ENCODE measurements at places on chromosomes 7 and 10.

- DNase-seq: no peak
Measured at GRCh38 chr7:139592801-139593461, 69.4 kb downstream of the CLEC2L start.

DNA sequence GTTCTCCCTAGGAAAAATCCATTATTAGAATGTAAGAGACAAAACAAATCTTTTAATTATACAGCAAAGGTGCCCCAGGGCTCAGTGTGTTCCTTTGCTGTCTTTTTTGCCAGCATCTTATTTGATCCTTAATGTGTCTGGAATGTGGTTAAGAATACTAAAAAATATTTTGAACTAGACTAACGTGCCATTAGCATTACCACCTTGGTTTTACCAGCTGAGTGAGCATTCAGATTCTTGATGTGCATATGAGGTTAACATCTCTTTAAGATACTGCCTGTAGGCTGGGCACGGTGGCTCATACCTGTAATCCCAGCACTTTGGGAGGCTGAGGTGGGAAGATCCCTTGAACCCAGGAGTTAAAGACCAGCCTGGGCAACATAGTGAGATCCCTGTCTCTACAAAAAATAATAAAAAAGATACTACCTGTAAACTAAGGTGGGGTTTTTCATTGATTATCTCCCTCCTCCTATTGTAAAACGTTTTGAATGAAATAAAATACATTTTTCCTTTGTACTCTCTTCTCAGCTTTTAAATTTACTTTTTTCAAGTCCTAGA, 96.6 kb downstream of the CCNY start:
- DNase-seq: no peak

GRCh38 chr7:100540073-100540723, 1.2 kb downstream of the AGFG2 start:
- DNase-seq: no peak

- no peak for DNase-seq
Measured at GRCh38 chr7:107982918-107983389, 20.0 kb downstream of the LAMB1 start.

GRCh38 chr10:128693493-128694131, 567.4 kb upstream of the MKI67 start:
- DNase-seq: no peak

- no peak for DNase-seq
Measured at GRCh38 chr7:102973096-102973802, 60.4 kb downstream of the LRRC17 start.

DNA sequence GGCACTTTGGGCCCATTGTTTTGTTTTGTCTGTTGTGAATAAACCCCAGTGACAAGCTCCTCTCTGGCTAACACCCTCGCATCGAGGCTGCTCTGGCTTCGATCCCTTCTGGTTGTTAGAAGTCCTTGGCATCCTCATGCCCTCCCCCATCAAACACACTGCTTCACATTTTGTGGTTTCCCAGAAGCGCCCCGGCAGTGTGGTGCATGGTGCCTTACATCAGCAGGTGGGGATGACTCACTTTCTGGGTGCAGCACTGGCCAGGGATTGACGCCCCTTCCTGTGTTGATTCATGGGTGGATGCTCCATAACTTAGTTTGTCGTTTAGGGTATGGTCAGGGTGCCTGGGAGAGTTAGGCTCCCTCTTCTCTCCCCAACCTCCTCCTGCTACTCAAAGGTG, 51.4 kb downstream of the PLPP4 start:
- DNase-seq: no peak

- DNase-seq: no peak
Measured at GRCh38 chr7:39386718-39387117, 179.5 kb upstream of the YAE1 start.

GRCh38 chr10:115982076-115982475, 290.9 kb downstream of the GFRA1 start:
- DNase-seq: no peak

GRCh38 chr10:91354166-91355075, 55.7 kb upstream of the HECTD2 start:
- DNase-seq: no peak

GRCh38 chr7:154776350-154776749, 226.6 kb downstream of the PAXIP1 start:
- no peak for DNase-seq

DNA sequence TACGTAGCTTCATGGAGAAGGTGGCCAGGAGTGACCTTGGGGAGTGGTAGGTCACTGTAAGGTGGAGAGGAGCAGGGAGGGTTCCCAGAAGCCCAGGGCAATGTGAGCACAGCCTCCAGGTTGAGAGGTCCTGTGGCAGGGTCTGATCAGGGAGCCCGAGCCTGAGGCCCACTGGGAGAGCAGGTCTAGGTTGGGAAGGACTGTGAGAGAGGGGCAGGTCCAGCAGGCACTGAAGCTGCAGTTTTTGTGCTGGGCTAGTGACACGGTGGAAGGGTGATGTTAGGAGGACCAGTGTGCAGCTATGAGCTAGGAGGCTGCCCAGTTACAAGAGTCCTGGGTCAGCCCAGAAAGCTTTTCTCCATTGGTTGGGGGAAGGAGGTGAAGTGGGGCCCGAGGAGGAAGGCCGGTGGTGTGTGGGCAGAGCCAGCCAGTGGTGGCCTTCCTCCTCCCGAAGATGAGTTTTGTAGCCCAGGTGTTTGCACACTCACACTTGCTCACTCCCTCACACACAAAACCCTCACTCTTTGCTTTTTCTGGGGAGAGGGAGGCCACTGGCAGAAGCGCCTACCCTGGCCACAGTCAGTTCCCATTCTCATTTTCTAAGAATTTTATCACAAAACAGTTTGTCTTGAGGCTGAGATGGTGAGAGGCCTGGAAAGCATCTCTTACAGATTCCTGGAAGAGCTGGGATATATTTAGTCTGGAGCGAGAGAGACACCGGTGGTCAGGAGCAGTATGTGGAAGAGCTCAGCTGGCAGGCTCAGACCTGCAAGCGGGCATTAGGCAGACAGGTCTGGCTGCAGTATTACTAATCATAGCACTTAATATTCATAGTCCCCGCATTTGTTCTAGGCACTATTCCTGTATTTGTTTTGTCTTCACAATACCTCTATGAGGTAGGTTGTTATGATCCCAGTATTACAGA, 57.1 kb downstream of the ZNF467 start:
- DNase-seq: no peak

- DNase-seq: no peak
Measured at GRCh38 chr10:44016589-44017482, 368.1 kb downstream of the CXCL12 start.

GRCh38 chr10:88163572-88163971, 300.1 kb downstream of the PTEN start:
- no peak for DNase-seq

DNA sequence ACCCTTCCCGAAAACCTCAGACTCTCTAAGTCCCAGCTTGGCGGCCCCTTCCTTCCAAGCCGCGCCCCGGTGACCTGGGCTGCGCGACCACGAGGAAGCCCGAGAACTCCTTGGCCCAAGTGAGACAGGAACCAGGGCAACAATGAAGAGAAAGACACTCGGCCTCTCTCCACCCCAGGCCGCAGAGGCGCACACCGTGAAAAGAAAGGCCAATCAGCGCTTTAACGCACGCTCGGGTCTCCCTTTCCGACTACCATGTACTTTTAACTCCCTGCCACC, 166.4 kb upstream of the PPP1R3A start:
- peak; percentile 49 for DNase-seq

GRCh38 chr7:148854983-148855382, 29.1 kb downstream of the EZH2 start:
- DNase-seq: no peak

- DNase-seq: no peak
Measured at GRCh38 chr7:48096273-48096672, 7.2 kb downstream of the UPP1 start.

GRCh38 chr7:54697659-54698186, 61.3 kb downstream of the SEC61G start:
- DNase-seq: no peak

- DNase-seq: no peak
Measured at GRCh38 chr7:156816943-156817572, 75.9 kb downstream of the LMBR1 start.

GRCh38 chr7:47143339-47143738, 438.6 kb downstream of the TNS3 start:
- DNase-seq: no peak

- DNase-seq: no peak
Measured at GRCh38 chr7:99829524-99830160, 1.8 kb downstream of the CYP3A43 start.

- no peak for DNase-seq
Measured at GRCh38 chr7:43522406-43523156, 60.3 kb upstream of the STK17A start.

DNA sequence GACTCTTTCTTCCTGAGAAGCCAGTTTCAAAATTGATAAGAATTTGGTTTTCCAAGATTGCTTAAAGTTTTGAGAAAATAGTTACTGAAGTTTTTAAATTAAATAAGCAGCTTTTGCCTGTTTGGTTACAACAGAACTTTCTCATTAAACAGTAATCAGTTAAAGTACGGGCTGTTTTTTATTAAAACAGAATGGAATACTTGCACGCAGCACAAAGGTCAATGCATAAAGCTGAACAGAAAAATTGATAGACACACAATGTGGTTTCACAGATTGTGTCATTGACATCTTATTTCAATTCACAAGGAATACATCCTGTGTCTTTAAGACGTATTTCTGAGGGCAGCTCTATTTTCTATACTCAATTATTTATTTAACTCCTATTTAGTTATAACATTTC, 192.2 kb downstream of the PRKG1 start:
- no peak for DNase-seq

DNA sequence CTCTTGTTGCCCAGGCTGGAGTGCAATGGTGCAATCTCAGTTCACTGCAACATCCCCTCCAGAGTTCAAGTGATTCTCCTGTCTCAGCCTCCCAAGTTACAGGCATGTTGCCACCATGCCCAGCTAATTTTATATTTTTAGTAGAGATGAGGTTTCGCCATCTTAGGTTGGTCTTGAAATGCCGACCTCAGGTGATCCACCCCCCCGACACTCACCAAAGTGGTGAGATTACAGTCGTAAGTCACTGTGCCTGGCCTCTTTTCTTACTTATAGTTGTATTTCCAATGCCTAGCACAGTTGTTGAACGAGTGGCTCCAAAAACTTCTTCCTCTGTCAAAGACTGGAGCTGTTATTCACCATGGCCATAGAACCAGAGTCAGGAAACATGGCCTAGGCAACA, 6.7 kb downstream of the RNF216 start:
- DNase-seq: no peak

- DNase-seq: no peak
Measured at GRCh38 chr10:8402576-8402975, 348.1 kb downstream of the GATA3 start.

DNA sequence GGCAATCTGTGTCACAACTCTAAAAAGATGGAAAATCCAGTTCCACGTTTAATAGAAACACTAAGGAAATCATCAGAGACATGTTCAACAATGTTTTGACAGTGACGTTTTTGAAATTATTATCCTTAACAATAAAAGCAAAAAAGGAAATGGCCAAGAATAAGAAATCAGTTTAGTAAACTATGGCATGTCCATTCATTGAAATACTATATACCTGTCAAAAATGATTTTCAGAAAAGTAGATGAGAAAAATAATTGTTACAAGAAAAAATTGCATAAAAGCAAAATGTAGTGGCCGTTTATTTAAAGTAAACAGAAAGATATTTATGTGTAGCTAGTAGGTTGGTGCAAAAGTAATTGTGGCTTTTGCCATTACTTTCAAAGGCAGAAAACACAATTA, 345.4 kb upstream of the NPSR1 start:
- no peak for DNase-seq

- DNase-seq: no peak
Measured at GRCh38 chr7:11194492-11194891, 220.8 kb downstream of the PHF14 start.

DNA sequence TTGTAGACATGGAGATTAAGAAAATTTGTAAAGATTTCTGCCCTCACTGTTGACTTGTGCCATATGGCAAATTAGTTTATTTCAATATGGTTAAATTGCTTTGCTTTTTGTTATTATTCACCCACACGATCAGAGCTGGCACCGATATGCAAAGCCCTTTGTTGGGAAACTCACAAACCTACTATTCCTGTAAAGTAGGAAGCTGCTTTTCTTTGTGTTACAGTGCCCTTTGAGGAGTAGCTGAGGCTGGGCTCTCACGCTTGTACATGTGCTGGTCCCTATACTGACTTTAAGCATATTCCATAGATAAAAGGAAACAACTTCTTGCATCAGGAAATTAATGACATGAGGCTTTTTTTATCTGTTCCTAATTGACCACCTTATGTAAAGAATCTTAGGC, 17.6 kb upstream of the AOAH start:
- no peak for DNase-seq

GRCh38 chr10:117948493-117948892, 98.2 kb downstream of the RAB11FIP2 start:
- DNase-seq: no peak

DNA sequence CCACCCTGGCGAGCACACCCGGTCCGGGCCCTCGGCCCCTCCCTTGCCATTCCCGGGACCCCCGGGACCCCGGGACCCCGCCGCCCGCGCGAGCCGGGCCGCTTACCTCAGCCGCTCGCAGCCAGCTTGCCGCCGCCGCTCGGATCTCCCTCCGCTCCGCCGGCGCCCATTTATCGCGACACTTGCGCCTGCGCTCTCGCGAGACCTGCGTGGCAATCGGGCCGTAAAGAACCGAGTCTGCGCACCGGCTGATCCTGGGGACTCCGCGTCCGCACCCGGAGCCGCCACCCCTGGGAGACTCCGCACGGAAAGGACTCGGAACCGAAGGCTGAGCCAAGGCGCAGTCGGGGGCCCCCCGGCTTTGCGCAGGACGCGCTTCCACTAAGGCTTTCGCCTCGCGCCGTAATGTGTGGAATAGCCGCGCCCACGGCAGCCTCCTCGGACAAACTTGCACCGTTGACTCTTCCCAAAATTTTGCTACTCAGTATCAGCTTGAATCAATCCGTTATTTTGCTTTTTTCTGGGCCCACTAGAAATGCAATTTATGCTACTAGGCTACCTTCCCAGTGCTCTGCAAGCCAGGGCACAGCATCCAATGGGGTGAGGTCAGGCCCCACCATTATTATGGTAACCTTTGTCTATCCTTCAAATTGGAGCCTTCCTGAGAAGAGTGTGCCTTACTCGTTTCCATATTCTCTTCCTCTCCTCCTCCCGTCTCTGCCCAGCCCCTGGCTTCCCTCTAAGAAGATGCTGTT, at the start of gene MAD1L1:
MAD1L1 (minus strand) TSS at position 180 of the 755 bp plus-strand sequence. CDS start 2,812 bp downstream, outside the sequence.
- DNase-seq: peak; percentile 89

GRCh38 chr7:31720366-31720765, 33.4 kb downstream of the PPP1R17 start:
- no peak for DNase-seq

Measured in activated T-cell treated with anti-CD3 and anti-CD28 coated beads, Interleukin-2, amount 50 U/mL, for 24 hours (primary cell).